ENCODE measurements at places on chromosomes 1 and 21.

- DNase-seq, result peak; percentile 77
Observed at GRCh38 chr1:156746728-156747631, 4.5 kb downstream of the HDGF start.

DNA sequence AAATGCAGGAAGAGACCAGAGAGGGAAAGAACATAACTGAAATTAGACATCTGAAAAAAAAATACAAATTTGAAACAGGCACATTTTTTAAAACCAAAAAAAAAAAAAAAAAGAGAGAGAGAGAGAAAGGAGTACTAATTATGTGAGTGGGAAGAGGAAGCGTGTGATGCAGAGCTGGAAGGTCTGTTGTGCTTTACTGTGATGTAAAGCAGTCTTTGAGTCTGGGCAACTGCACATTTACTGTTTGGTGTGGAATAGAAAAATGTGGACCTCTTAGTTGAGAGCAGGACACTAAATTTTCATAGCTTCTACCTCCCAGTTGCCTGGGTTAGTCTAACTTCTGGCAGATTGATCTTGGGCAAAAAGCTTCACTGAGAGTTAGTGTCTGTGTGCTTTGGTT lies 16.5 kb downstream of the LHX9 start:
- DNase-seq, result no peak

GRCh38 chr1:239274242-239274830 lies 112.0 kb upstream of the CHRM3 start:
- DNase-seq, result no peak

DNA sequence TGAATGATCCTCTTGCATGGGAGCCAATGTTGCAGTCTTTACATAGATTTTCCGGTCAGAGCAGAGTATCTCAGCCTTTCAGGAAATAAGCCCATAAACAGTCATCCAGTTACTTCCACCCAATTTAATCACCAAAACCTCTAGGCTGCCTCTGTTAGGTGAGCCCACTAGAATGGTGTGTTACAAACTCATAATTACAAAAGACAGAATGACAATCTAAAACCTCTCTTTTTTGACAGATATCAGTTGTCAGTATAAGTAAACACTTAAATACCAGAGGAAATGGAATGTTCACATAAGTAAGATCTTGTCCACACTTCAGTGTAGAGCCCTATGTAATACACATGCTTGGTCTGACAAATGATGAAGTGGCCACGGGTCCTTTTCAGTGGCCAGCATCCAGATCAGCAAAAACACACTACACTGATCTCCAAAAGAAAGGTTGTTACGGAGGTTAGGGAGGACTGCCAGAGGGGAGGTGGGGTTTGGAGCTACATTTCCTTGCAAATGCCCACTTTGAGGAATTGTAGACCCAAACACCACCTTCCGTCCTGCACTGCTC lies 71.3 kb upstream of the FBXO28 start:
- no peak for DNase-seq

DNA sequence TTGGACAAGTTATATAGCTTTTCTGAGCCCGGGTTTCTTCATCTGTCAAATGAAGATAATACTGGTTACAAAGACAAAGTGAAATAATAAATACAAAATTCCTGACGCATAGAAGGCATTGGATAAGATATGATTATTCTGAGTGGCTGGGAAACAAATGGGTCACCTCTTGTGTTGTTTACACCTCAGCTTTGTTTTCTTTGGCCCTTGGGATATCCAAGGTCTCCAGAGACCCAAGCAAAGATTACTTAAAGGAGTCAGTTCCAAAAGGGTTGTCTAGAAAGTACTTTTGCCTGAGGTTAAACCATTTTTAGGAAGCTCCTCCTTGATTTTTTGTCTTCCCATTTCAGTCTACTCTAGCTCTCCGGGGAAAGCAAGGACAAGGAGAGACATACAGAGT lies 9.7 kb downstream of the KHDRBS1 start:
- no peak for DNase-seq

- no peak for DNase-seq
Observed at GRCh38 chr1:161180639-161181038, 3.3 kb upstream of the B4GALT3 start.

DNA sequence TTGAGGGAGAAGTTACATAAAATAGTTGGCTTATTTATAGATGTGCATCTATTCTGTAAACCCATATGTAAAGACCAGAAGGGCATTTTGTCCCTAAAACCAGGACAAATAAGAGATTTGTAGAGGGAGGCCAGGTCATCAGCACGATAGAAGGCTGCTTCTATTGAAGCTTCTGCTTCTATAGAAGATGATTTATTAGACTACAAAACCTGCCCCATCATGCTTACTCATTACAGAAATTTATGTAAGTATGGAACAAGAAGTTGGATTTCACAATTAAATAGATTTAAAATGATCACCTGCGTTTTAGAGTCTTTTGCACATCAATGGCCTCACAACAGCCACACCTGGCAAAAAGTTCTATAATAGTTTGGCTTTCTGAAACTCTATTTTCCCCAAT lies 183.5 kb downstream of the DUSP10 start:
- no peak for DNase-seq

DNA sequence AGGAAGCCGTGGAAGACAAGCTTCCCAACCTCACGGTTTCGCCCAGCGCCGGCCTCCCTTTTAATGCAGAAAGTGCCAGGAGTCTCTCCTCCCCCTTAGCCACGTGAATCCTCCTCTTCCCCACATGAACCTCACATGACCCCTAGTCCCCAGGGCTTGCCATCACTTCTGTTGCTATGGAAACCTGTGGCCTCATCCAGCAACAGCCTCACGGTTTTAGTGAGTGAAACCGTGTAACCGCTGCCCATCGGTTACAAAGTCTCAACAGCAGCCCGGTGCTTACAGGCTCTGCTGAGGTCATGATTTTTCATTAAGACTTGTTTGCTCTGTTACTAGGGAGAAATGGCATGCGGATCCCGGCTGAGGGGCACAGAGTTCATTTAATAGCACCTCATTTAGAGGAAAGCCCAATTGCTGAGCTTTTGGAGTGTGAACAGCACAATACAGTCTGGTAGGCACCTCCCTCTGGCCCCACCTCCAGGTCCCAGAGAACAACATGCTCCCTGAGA lies 143.2 kb upstream of the BACE2 start:
- DNase-seq, result no peak

DNA sequence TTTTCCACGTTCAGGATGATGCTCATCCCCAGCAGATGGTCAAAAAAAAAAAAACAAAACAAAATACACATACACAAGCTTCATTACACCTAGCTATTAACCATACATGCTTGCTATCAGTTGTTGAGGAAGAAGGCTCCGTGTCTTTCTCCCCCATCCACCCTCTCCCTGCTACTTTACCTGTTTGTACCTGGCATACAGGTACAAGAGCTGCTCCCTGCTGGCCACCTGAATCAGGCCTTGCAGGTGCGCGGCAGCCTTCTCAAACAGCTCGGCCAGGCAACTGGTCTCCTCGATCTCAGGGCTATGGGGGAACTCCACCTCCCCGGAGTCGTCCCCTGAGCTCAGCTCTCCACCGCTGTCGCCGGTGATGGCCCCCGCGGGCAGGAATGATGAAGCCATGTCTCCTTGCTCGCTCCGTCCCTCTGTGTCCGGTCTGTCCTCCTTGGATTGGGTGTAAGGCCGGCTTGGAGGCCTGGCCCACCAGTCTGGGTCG lies 464 bp downstream of the ACBD6 start:
- peak; percentile 46 for DNase-seq

GRCh38 chr1:164937291-164937690 lies 378.3 kb downstream of the PBX1 start:
- no peak for DNase-seq

DNA sequence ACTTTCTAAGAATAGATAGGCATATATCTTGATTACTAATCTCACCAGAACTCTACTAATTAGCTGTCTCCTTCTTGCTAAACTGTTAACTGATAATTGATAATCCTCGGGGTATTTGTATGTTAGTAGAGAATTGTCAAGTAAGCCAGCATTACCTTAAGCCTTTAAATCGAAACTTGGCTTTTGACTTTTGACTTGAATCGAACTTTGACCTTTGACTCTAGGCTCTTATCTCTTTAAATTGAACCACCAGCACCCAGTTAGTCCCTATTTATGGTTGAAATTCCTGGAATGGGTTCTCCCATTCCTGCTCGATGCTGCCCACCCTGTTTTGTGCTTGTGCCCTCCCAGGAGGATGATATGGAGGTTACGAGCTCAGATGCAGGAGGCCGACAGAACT lies 244.4 kb downstream of the TGFB2 start:
- DNase-seq, result no peak

DNA sequence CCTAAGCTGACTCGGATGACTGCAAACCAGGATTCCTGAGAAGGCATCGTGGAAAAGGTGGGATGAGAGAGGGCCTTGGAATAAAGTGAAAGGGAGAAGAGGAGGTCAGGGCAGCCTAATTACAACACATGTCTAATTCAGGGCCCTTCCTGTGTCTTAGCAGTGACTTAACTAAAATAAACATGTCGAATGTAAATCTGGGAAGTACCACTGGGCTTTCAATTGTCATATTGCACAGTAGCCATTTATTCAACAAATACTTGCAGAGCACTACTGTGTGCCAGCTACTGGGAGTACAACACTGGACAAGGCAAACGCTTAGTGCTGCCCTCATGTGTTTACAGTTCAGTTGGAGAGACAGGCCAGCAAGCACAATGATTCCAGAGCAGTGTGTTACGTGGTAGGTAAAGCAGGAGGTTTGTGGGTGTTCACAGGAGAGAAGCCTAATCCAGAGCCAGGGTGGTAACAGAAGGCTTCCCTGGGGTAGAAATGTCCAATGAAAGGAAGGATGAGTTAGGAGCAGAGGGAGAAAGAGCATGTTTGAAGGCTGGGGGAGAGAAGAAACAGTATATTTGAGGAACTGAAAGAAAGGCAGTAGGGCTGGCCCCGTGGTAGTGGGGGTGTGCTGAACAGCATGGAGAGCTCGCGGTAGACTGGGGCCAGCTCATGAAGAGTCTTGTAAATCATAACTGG lies 38.0 kb upstream of the RASAL2 start:
- no peak for DNase-seq

GRCh38 chr1:187313115-187313514 lies 484.4 kb downstream of the PLA2G4A start:
- no peak for DNase-seq

- DNase-seq, result peak; percentile 74
Observed at GRCh38 chr1:230186003-230186863, 119.2 kb downstream of the GALNT2 start.

DNA sequence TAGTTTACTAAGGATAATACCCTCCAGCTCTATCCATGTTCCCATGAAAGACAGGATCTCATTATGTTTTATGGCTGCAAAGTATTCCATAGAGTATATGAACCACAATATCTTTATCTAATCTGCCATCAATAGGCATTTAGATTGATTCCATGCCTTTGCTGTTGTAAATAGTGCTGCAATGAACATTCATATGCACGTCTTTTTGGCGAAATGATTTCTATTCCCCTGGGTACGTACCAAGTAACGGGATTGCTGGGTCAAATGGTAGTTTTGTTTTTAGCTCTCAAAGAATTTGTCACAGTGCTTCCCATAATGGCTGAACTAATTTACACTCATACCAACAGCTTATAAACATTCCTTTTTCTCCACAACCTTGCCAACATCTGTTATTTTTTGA lies 750.9 kb downstream of the BRINP3 start:
- DNase-seq, result no peak

DNA sequence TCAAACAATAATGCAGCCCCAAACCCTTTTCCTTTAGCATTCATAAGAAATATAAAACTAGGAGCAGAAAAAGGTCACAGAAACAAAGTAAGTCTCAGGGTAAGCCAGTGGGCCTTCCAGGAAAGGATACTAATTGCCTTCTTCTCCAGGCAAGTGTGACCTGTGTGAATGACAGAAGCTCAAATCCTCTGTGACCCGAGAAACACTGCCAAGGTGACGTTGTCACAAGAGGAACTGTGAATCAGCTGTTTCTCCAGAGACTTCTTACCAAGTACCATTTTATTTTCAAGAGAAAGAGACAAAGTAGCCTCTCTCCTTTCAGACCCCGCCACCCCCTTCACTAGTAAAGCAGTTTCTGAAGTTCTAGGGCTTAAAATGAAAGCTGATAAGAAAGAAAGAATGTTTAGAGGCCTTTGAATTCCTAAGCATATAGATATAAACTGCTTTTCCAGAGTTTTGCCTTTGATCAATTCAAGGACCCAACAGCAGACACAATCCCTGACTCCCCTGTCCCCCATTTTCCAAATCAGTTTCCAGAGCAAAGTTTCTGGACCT lies 155.6 kb downstream of the NUF2 start:
- DNase-seq, result no peak

Data from NCI-H2081 treated with DMSO at 0.1 percent for 48 hours (cell line).